Left lung (tissue), 14 donors: ENCODE measurements at places on chromosomes 11 and 22.

GRCh38 chr11:115700981-115701875 is 197.0 kb upstream of the CADM1 start:
- no peak for DNase-seq

GRCh38 chr11:73281201-73281741 is 9.1 kb downstream of the P2RY6 start:
- DNase-seq, result no peak

DNA sequence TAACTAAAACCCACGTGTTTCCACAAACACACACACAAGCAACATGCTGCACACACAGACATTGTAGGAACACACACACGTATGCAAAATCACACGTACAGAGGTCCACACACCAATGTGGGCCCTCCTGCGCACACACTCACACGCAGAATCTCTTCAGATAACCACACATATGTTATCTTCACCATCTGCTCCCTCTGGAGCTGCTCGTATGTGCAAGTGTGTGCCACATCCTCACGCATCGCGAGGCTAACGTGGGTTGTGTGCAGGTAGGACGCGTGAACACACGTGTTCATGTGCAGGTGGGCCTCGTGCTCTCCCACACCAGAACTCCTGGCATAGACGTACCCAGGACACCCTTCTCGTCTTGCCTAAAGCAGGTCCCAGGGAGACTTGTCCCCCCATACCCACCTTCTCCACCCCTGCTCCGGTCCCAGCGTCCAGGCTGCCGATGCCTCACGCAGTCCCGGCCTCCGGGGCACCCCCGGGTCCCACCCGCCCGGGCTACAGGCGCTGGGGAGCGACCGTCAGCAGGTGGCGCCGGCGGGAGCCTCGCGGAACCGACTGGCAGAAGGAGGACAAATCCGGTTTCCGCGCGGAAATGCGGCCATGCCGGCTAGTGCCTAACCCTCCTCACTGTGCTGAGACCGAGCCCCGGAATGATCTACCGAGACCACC is 10.3 kb upstream of the IGSF9B start:
- DNase-seq, result no peak

GRCh38 chr22:48739348-48740085 is 1088.2 kb downstream of the BRD1 start:
- DNase-seq, result no peak

GRCh38 chr22:44884562-44884961 is 125.2 kb downstream of the PHF21B start:
- DNase-seq, result no peak

DNA sequence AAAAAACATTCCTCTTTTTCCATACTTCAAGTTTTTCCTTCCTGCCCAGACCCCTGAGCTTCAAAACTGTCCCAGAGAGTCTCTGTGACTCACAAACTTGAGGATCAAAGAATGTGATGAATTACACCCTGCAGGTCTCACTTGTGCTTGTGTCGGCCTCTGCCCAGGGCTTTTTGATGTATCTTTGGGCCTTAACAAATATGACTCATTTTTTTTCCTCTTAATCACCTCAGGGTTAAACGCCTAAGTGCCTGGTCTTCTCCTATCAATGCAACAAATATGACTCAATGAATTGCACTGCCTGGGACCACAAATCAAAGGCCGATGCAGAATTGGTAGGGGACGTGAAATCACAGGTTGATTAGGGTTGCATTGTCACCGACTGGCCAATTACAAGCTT is 267.7 kb downstream of the LARGE1 start:
- DNase-seq, result no peak

- no peak for DNase-seq
Observed at GRCh38 chr11:81380395-81380794, 1353.3 kb downstream of the FAM181B start.

DNA sequence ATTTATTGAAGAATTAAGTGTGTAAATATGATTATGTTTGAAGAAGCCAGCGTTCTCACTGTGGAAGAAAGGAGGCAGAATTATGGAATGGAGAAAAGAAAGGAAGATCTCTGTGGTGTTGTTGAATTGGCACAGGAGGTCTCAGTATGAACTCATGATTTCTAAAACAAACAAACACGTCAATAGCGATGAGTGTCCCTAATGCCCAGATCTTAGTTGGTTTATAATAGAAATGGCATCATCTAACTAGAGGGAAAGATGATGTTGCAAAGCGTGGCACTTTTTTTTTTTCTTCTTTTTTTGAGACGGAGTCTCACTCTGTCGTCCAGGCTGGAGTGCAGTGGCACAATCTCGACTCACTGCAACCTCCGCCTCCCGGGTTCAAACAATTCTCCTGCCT is 39.2 kb upstream of the SLN start:
- no peak for DNase-seq

DNA sequence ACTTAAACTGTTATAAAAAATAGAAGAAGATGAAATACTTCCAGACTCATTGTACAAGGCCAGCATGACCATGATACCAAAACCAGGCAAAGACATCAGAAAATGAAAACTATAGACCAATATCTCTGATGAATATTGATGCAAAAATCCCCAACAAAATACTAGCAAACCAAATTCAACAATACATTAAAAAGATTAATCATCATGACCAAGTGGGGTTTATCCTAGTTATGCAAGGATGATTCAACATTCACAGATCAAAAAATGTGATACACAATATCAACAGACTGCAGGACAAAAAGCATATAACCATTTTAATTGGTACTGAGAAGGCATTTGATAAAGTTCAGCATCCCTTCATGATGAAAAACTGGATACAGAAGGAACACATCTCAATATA is 824.5 kb upstream of the RAG2 start:
- DNase-seq, result no peak
